ENCODE measurements at places on chromosomes 1 and 21.

DNA sequence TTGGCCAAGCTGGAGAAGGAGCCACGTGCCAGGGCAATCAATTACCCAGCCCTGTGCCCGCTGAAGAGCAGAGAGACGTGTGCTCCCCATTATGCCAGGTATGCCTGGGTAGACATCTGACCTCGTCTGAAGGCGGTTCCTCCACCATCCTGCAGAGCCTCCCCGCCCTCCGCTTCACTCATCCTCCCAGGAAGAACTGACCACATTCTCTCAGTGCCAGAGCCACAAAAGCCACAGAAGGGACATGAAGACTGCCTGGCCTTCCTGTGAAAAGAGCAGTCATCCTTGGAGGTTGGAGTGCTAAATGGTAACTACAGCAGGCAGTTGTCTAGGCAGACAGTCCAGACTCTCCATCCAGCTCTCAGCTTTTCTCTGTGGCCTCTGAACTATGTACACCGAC, 12.0 kb downstream of the SYT2 start:
- no peak for DNase-seq

- DNase-seq = peak; percentile 15
These were observed 878.3 kb upstream of the CXADR start for GRCh38 chr21:16634515-16634914.

DNA sequence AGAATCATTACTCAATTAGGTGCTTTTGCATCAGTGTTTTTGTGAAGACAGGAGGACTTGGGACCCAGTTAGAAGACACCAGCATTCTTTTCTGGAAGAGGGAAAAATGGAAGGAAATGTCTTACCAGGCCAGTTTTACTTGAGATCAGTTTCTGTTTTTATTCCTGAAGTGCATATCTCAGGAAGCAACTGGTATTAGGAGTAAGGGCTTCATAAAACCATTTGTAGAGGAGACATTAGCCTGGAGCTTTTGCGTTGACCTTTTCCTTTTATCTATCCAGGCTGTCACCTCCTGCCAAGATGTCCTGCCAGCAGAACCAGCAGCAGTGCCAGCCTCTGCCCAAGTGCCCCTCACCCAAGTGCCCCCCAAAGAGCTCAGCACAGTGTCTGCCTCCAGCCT, at the start of gene LCE3B:
LCE3B (plus strand) TSS at position 301 of the 400 bp plus-strand sequence; CDS start at position 301, 0 bp downstream.
- no peak for DNase-seq

GRCh38 chr1:112537456-112537855, 28.7 kb downstream of the WNT2B start:
- DNase-seq = no peak

DNA sequence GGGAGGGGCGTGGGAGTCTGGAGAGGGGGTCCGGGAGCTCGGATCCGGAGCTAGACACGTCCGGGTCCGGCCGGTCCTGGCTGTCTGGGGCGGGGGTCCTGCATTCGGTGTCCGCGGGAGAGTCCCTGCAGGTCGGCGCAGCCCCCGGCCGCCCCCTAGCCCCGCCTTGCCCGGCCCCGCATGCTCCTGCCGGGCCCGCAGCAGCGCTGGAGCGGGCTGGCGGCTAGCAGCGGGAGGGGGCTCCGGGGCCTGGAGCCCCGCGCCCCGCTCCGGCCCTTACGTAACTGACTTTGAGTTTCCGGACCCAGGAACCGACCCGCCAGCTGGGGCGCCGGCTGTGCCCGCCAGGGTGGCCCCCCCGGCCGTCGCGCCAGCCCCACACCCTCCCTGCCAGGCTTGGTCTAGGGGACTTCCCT, 26.9 kb upstream of the EPB41 start:
- peak; percentile 58 for DNase-seq

DNA sequence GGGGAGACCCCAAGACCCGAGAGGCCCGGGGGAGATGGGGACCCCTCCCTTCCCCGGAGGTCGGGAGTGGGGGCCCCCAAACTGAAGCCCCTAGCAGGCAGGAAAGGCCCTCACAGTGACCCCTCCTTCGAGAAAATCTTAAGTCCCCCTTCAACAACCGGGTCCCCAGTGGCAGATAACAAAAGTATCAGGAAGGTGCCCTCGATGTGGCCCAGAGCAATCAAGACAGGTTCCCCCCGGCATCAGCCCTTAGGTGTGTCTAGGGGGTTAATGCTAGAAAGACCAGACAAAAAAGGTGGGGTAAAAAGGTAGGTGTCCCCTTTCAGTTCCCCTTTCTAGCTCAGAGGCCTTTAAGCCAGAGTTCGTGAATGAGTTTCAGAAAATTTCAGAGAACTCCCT, 282 bp upstream of the ECE1 start:
- no peak for DNase-seq

- no peak for DNase-seq
These were observed 16.6 kb upstream of the GBP6 start for GRCh38 chr1:89347296-89347695.

DNA sequence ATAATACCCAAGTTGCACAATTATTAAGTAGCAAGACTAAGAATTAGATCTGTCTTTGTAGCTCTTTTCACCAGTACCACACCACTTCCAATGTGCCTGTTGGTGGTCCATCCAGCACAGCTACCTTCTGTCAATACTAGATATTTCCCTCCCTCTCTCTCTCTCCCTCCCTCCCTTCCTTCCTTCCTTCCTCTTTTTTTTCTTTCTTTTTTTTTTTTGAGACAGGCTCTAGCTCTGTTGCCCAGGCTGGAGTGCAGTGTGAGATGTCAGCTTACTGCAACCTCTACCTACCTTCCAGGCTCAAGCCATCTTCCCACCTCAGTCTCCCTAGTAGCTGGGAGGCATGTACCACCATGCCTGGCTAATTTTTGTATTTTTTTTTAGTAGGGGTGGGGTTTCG, 21.1 kb downstream of the KPNA6 start:
- DNase-seq = no peak

- no peak for DNase-seq
These were observed 63.7 kb downstream of the CNST start for GRCh38 chr1:246629976-246630375.

GRCh38 chr1:118751166-118751565, 237.0 kb downstream of the TBX15 start:
- no peak for DNase-seq

DNA sequence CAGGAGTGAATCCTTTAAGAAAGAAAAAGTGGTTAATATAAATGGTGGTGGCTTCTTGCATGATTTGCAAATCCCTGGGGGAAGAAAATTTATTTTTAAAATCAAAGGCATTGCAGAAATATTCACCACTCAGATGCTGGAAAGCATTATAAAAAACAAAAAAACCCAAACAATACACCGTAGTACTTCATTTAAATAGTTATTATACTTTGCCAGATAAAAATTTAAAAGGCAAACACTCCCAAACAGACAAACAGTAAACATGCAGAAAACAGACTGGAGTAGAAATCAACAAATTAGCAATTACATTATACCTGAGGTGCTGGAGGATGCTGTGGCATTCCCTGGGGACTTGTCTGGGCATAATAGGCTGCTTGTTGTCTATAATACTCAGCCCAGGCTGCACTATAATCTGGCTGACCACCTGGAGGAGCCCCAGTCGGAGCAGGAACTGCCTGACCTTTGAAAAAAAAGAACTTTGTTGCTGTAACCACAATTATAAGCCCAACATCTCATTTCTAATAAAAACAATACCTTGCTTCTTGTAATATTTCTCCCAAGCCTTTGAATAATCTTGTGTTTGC, 29.9 kb downstream of the FUBP1 start:
- DNase-seq = peak; percentile 75

GRCh38 chr1:14929547-14930246, 223.8 kb upstream of the TMEM51 start:
- no peak for DNase-seq

DNA sequence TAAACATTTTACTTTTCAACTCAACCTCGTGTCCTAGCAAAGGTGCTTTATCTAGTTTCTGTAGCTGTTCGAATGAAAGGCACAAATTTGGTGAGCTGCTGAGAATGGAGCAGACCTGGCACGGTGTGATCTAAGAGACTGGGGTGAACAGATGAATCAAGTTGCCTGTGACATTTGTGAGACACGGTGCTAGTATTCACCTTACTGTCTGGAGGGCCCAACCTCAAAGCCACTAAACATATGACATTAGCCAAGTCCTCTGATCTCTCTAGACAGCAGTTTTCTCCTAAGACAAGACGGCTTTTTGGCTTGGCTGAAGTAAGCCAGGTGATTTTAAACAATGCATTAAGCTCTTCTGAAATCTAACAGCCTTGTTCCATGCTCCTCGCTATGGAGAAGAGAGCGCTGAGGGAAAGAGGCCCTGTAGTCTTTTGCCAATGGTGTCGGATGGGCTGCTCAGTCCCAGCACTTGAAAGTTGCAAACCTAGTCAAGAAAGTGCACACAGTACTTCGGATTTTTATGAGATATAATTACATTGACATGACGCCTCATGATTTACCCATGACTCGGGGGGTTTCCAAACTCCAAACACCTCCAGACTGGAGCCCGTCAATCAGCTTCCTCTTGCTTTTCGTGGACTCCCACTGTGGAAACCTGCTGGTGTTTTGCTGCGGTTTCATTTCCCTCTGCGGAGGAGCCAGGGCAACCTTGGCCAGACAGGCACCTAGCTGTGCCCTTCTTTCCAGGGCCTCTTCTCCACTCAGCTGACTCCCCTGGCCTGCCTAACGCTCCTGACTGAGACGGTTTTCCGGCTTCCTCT, 794 bp upstream of the TOR3A start:
- no peak for DNase-seq

DNA sequence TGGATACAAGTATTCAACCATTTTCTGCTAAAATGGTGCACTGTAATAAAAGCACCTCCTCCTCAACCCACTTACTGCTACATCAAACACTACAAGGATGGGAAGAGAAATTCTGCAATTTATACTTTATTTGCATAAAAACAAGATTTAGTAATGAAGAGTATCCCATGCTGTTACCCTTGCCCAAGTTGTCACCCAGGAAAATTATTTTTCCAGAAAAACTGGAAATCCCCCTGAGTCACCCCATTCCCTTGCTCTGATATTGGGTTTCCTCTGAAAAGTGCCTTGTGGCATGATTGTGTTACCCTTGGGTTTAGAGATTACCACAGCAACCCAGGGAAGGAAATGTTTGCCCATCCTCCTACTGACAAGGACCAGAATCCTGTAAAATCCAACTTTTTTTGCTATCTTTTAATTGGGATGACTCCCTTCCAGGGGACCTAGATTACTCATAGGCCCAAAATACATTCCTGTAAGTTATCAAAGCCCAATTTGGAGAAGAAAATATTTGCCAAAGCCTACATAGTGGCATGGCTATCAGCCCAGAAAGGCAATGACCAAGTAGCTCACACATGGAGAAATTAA, 16.5 kb upstream of the ZC3H11B start:
- no peak for DNase-seq

DNA sequence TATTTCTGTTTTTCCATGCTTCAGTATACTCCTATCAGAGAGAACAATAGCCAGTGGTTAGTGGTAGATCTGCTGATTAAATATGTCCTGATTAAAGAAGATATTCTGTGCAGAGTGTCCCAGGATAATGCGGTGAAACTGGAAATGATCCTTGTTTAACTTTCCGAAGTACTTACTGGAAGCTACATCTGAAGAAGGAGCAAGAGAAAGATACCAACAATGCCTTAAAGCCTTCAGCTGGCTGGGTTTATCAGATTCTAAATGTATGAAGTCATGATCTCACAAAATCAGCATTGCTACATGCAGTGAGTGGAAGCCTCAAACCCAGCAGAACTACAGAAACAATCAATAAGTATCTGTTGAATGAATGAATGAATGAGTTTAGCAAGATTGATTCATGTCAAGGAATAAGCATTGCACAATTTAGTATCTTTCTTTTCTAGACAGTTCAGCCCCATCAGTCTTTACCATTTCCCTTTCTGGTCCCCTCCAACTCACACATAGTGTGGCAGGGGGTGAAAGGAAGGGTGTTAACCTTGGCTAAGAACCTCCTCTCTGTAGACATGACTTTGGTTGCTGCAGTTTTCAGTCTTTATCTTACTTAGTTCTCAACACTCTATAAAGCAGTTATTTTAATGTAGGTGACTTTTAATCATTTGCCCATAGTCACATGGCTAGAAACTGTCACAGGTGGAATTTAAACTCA, 24.7 kb upstream of the DNASE2B start:
- no peak for DNase-seq

- no peak for DNase-seq
These were observed 7.9 kb downstream of the ADAMTSL4 start for GRCh38 chr1:150557065-150557600.

GRCh38 chr1:202648605-202649226, 61.5 kb downstream of the SYT2 start:
- no peak for DNase-seq

DNA sequence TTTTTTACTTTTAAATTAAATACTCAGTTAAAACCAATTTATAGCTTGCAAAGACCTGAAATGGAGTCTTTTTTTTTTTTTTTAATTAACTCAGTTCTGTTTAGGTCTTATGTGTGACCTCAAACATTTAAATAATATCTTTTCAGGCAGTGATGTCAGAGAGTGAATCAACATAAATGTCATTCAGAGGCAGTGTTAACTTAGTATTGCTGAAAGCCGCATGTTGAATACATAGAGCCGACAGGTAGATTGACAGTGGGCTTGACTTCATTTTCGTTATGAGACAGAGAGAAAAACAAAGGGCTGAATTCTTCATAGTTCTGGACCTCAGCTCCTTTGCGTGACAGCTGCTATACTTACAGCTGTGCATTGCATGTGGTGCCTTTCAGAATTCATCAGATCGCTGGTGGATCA, 51.5 kb downstream of the PRDM2 start:
- DNase-seq = no peak

GRCh38 chr1:162138112-162138511, 68.6 kb downstream of the NOS1AP start:
- DNase-seq = no peak

- no peak for DNase-seq
These were observed 39.8 kb upstream of the SELENON start for GRCh38 chr1:25760122-25760719.

- no peak for DNase-seq
These were observed 70.9 kb upstream of the FAM78B start for GRCh38 chr1:166237675-166238074.

DNA sequence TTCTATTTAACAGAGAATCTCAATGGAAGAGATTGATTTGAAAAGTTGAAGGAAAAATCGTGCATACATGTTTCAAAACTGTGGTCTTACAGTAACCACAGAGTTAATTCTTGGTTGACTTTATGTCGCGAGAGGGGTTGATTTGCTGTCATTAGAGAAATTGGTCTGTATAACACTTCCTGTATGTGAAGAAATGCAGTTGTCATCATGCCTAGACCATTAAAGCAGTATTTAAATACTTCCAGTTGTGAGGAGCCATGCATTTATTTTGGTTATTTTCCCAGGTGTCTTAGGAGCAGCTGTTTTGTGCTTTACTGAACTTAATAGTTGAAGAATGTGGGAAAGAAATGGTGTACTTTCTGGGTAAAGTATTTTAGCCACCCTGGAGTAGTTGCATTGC, 76.2 kb downstream of the NFIA start:
- no peak for DNase-seq

Measured in NCI-H82 (cell line).